Adrenal gland (tissue), 19 donors: ENCODE measurements at places on chromosomes 11 and 22. TPM values are rescaled to one million over a fixed set of nuclear protein-coding genes. Genes with fewer than 3 reads are reported as not detected.

DNA sequence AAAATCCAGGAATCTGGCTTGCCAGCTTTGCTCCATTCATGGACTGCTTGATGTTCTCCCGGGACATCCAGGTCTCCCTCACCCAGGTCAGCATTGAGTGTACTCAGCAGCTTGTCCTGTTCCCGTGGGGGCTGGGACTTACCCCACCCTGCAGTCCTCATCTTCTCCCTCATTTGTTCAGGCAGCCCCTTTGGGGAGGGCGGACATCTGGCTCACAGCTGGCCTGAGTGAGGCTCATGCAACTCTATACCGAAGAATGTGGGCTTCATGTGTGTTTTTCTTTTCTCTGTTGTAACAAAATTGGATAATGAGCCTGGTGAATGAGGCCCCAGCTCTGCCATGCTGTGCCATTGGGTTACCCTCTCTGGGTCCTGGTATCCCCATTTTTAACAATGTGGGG lies 227.7 kb upstream of the TENM4 start:
- no peak for DNase-seq
- no peaks in the 10 kb centered on the region for H3K4me1 ChIP-seq
- no peaks in the 10 kb centered on the region for H3K27me3 ChIP-seq
- H3K36me3 ChIP-seq: no peaks in the 10 kb centered on the region
- H3K4me3 ChIP-seq: no peak overlapping the region

DNA sequence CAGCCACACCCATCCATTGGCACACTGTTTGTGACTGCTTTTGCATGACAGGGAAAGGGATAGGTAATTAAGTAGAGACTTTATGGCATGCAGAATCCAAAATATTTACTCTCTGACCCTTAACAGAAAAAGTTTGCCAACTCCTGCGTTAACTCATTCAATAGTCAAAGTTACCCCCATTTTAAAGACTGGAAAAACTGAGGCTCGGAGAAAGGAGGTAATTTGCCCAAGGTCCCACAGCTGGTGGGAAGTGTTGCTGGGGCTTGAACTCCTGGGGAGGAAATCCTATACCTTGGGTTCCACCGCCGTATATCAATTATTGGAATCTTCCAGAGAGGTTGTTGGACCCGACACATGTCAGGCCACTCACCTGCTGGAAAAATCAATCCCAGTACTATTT lies 29.9 kb downstream of the MN1 start:
- H3K36me3 ChIP-seq: no peaks in the 10 kb centered on the region
- H3K27ac ChIP-seq: no peak overlapping the region
- no peaks in the 10 kb centered on the region for H3K27me3 ChIP-seq
- no peak for DNase-seq
- H3K4me3 ChIP-seq: no peak overlapping the region
- H3K4me1 ChIP-seq: no peaks in the 10 kb centered on the region

GRCh38 chr11:125211191-125211947 lies 46.8 kb downstream of the PKNOX2 start:
- H3K27ac ChIP-seq: no peak overlapping the region
- H3K36me3 ChIP-seq: no peaks in the 10 kb centered on the region
- no peak for DNase-seq

DNA sequence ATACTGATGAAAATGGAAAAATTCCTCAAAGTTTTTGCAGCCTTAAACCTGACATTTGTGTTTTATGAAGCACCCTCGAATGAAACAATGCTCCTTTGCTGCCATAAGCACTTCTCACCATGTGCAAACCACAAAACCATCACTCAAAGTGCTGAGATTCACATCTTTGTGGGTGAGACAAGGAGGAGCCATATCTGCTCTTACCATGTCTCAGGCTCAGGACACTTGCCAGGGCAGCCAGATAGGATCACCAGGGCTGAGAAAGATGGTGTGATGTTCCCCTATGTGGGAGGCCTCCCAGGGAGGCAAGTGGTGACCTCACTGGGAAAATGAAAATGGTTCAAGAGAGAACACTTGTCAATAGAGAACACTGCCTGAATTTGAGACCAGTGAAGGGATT lies 120.4 kb downstream of the CCDC34 start:
- H3K27ac ChIP-seq: no peak overlapping the region
- H3K4me3 ChIP-seq: no peak overlapping the region
- H3K4me1 ChIP-seq: no peaks in the 10 kb centered on the region
- H3K36me3 ChIP-seq: no peaks in the 10 kb centered on the region

- H3K36me3 ChIP-seq: no peaks in the 10 kb centered on the region
- no peaks in the 10 kb centered on the region for H3K27me3 ChIP-seq
- no peak for DNase-seq
Observed at GRCh38 chr11:87719326-87720073, 455.7 kb downstream of the RAB38 start.

DNA sequence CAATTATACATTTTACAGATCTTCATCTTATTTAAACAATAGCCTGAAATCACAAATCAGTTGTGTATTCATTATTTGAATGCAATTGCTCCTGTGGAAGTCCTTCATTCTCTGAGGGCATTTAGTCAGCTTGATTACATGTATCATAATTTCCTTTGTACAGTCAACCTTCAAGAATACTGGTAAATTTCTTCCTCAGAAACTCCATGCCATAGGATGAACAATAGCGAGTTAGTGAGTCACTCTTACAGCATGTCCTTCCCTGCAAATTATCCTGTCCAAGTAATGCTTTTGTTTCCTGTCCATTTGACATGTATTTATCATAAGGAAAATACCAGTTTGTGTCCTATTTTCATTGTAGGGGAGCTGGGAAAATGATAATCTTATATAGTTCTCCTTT lies 3.8 kb downstream of the OR10S1 start:
- no peak overlapping the region for H3K27ac ChIP-seq
- no peak overlapping the region for H3K4me3 ChIP-seq
- no peaks in the 10 kb centered on the region for H3K36me3 ChIP-seq
- H3K4me1 ChIP-seq: no peaks in the 10 kb centered on the region
- DNase-seq: no peak
- no peaks in the 10 kb centered on the region for H3K27me3 ChIP-seq

Gene MIAT
- 4.6 TPM for polyA plus RNA-seq

Gene FAM83F
- polyA plus RNA-seq: 0.13 TPM

Gene C11orf24
- polyA plus RNA-seq: 27.3 TPM

Gene NLRP10
- not detected for polyA plus RNA-seq

Gene TMEM191B
- polyA plus RNA-seq: 0.40 TPM

Gene NRGN
- 5.1 TPM for polyA plus RNA-seq

Gene RAB36
- 7.0 TPM for polyA plus RNA-seq
